ENCODE measurements at places on chromosomes 3 and 15. TPM values are rescaled to one million over a fixed set of nuclear protein-coding genes. Genes with fewer than 3 reads are reported as not detected.

The SLC2A2 gene
- not detected for total RNA-seq

The C3orf85 gene
- total RNA-seq = not detected

The LCTL gene
- not detected for total RNA-seq

The GOLGA6L7 gene
- total RNA-seq = not detected

The DAZL gene
- not detected for total RNA-seq

The PLS1 gene
- 1.2 TPM for total RNA-seq

The ARRDC4 gene
- 1.5 TPM for total RNA-seq

The PLCL2 gene
- 8.9 TPM for total RNA-seq

The CYP1A2 gene
- not detected for total RNA-seq

The ALDH1L1 gene
- not detected for total RNA-seq
